ENCODE measurements at places on chromosomes 1 and 21.

DNA sequence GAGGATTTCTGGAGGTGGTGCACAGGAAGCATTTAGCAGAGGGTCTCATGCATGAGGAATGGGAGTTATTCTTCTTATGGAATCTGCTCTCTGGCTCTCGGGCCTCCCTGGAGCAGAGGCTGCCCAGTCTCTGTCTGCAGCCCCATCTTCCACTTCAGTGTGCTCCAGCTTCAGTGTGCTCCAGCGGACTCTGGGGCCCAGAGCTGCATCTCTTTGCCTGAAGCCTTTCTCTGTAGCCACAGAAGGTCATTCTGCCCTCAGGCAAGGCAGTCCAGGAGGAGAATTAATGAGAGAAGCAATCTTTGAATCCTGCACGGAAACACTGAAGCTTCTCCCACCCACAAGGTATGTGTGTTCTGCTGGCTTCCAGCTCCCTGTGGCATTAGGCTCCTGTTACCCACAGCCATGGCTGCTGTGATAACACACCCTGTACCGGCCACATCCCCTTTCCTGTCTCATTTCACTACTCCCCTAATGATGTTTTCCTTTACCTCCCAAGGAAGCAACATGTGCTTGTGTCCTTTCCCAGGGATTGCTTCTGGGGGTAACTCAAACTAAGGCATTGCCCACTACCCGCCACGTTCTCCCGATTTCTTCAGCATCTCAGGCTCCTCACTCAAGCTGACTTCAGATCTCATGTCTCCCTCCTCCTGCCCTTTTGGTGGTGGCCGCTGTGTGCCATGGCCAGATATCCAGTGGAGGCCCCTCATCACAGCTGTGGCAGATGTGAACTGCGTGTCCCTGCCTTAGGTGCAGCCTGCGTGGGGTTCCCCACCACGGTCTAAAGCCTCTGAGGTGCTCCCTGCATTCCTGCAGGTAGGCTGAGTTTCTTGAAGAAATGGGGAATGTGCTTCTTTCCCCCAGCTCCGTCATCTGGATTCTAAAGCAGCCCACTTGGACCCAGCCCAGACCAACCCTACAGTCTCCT is 181.2 kb upstream of the GALNT2 start:
- no peak for DNase-seq

- peak; percentile 27 for DNase-seq
These were observed 121.8 kb downstream of the TBX15 start for GRCh38 chr1:118866330-118866729.

GRCh38 chr1:229535230-229535629 is 23.3 kb downstream of the ABCB10 start:
- DNase-seq, result no peak

- DNase-seq, result no peak
These were observed 121.3 kb downstream of the CACNA1E start for GRCh38 chr1:181604482-181605249.

DNA sequence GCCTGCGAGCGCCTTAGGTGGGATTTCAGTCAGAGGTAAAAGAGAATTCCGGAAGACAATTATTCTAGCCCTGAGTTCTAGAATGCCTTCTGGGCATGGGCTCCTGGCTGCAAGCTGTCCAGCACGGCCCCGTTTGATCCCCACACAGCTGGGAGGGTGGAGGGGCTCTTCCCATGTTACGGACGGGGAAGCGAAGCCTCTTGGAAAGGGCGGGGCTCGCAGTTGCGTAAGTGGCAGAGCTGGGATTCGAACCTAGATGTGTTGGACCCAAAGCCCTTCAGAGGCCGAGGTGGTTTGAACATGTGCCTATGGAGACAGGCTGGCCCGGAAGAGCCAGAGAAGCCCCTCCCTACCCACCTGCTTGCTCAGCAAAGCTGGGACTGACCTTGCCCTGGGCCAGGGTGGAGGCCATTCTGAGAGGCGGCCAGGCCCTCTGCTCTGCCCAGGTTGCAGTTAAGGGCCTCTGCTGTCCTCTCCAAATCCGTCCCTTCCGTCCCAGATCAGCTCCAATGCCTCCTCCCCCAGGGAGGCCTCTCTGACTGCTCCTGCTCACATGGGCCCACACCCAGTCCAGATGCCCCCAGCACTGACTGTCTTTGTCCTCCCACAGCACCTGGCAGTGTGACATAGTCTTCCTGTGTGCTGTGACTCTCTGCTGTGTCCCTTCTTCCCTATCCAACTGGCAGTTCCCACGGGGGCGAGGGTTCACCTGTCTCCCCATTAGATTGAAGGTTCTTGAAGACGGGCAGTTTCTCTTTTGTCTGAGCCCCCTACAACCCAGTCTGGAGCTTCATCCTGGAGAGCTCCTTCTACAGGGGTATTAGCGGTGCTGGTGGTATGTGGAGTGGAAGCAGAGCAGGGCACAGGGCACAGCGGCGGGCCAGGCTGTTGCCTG is 1.2 kb upstream of the HSPB7 start:
- no peak for DNase-seq

GRCh38 chr1:150612014-150612345 is 17.4 kb downstream of the ENSA start:
- DNase-seq, result no peak

DNA sequence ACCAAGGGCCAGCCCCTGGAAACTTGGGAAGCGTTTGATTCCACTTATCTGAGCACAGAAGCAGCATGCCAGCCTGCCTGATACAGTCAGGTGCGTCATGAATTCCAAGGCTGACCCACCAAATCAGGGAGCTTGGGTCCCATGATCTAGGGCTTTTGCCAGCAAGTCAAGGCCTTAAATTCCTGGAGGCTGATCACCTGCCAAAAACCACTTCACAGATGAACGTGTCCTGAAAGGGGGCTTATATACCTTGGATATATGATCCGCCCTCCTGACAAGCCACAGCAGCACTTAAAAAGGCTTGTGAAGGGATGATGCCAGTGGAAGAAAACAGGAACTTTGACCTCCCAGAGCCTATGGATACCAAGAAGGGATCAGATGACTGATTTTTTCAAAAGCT is 24.0 kb upstream of the CLIC6 start:
- DNase-seq, result no peak

- peak; percentile 96 for DNase-seq
These were observed 85.8 kb upstream of the RGS1 start for GRCh38 chr1:192489748-192490147.

- no peak for DNase-seq
These were observed 103.3 kb downstream of the PDE9A start for GRCh38 chr21:42756580-42757250.

DNA sequence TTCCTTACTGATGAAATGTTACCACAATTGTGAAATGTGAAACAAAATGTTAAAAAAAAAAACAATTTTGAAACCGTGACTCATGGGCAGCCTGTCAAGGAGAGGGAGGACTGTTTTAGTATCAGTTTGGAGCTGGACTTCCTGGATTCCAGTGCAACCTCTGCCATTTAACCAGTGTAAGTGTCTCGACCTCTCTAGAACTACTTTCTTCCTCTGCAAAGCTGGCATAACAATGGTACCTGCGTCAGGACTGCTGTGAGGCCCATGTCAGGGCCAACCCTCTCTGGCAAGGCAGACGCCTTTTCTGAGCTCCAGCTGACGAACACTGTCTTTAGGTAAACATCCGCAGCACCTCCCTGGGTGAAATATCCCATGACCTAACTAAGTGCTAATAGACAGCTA is 20.9 kb downstream of the URB1 start:
- DNase-seq, result peak; percentile 87

- DNase-seq, result no peak
These were observed 20.3 kb downstream of the NOS1AP start for GRCh38 chr1:162089748-162090147.

GRCh38 chr1:226990133-226990716 is 50.1 kb downstream of the COQ8A start:
- DNase-seq, result no peak

DNA sequence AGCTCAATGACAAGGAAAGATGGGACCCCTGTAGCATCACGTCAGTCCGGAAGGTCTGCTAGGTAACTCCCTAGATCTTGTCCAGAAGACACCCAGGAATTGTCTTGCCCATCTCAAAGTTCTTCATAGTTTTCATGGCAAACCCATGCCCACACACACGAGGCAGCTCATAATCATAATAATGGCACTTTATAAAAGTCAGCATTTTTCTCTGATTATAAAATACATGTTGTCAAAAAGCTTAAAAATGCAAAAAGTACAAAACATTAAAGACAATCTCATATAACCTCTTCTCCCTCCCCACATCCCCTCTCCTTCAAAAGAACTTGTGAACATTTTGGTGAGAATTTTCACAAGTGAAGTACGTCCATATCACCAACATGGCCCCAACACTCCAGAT is 30.8 kb downstream of the EPHX1 start:
- DNase-seq, result no peak

- no peak for DNase-seq
These were observed 244.8 kb downstream of the RPS6KC1 start for GRCh38 chr1:213295860-213296259.

DNA sequence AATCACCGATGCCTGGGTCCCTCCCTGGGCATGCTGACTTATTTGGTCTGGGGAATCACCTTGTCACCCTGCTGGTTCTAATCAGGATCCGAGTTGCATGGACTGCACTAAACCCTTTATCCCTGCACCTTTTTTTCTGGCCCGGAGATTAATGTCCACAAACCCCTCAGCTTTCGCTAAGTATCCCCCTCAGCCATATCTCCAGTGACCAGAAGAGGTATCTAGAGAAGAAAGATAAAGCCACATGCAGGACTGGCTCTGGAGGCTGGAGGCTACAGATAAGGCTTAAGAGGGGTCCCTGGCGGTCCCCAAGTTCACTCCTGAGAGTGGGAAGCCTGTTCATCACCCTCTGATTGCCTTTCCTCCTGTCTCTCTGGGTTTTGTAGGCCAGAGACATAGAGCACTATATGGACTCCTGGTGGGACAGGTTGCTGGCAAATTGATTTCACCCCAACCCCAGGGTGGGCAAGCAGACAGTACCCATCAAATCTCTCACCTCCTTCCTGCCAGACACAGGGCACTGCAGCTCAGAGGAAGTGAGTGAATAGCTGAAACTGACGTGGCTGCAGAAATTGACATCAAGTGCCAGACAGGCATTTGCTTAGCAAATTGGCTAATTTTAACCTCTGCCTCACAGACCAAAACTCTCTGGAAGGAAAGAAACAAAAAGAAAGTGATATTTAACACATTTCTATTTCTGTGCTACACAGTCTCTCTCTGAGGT is 38.8 kb downstream of the HMGB4 start:
- DNase-seq, result no peak

DNA sequence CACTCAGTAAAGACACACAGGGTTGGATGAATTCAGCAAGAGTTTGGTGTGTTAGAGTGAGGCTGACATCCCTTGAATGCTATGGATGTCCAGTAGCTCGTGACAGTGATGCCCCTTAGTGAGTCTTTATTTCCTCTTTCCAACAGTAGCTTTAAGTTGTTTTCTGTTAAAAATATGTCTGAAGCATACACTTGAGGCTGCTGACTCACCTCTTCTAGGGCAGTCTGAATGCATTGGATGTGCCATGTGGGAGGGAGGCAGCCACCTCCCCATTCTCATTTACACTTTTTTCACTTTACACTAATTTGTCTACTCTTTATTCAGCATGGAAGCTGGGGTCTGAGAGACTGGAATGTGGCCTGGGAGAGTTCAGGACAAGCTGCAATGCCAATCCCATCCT is 17.6 kb downstream of the NOS1AP start:
- DNase-seq, result peak; percentile 8

- DNase-seq, result no peak
These were observed 4.4 kb downstream of the IFI16 start for GRCh38 chr1:159014003-159014571.

DNA sequence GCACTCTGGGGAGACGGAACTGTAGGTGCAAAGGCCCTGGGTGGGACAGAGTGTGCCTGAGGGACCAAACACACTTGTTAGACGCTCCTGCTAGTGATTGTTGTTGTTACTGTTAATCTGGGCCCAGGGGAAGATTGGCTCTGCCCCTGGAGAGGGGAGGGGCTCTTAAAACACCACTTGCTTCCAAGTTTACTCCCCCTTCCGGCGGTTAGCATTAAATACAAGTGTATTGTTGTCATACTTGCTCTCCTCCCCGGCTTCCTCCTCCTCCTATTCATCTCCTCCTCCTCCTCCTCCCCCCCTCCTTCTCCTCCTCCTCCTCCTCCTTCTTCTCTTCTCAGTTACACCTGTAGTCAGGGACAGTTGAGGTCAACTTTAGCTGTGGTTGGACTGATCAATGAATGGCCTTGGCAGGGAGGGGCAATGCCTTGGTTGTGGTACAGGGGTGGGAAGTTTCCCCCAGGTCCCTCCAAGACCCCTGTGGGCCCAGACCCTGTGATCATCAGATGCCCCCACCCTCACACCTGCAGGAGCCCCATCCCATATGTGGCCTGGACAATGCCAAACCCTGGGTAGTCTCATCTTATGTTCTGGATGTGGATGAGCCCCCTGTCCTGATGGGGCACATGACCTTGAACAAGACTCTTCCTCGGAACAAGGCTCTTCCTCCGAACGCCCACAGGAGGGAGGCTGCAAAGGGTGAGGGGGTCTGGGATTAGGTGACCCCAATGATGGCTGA is 217.3 kb downstream of the PTPRU start:
- peak; percentile 53 for DNase-seq

DNA sequence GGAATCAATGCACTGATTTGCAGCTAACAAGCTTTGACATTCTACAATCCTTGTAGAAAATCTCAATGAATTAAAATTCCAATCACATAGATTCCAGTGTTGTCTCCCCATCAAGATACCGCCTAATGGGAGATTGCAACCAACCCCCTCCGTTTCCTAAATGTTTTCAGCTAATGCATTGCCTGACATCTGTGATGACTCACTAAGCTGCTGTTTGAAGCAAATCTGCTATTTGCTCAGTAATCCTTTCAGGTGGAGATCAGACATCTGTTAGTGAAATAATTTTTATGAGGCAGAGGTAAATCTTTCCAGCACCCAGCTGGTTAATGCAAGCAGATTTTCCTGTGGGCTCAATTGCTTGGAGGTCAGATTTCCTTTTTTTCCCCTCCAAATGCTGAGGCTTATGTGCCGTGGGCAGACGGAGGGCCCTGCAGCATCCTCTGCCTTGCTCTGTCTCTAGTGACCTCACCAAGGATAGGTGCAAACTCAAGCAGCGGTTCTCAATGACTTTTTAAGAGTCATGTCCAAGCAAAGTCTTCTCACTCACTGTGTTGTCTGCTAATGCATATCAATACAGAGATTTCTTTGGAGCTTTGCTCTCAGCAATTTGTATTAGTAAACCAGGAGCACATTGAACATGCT is 91.1 kb upstream of the RAB3GAP2 start:
- DNase-seq, result peak; percentile 40

GRCh38 chr1:179930867-179931266 is 23.7 kb upstream of the CEP350 start:
- no peak for DNase-seq

DNA sequence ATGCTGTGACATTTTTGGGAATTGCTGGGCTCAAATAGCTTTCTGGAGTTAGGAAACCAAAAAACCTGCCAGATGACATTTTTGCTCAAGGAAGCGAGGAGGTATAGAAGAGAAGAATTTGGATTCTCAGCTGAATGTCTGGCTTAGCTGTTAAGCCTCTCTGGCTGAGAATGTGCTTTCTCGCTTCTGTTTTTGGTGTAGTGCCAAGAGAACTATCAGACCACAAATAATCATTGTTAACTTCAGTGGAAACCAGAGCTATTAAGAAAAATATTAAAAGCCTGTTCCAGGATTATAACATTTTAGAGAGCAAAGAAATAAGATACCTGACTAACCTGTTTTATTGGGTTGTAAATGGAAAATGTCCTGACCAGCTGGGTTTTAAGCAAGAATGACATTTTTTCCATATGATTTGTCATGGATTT is 39.5 kb upstream of the DIPK1A start:
- no peak for DNase-seq

- peak; percentile 15 for DNase-seq
These were observed 393 bp downstream of the BLZF1 start for GRCh38 chr1:169368406-169368769.

GRCh38 chr1:54220004-54220811 is 20.2 kb downstream of the MRPL37 start:
- peak; percentile 86 for DNase-seq

Data from fibroblast of mammary gland (primary cell).